Activated T-helper 2 cell treated with anti-CD3 and anti-CD28 coated beads, Interferon-gamma antibody, Interleukin-2, Interleukin-4, amounts not matched to agents 10 μg/mL and 5 μg/mL and 100 μg/mL, durations not matched to agents 14 hours and 24 hours and 36 hours (primary cell): ENCODE measurements at places on chromosomes 12 and 14. TPM values are rescaled to one million over a fixed set of nuclear protein-coding genes. Genes with fewer than 3 reads are reported as not detected.
A peak's percentile ranks its signal among the peaks of the same experiment; 100 is the strongest.

Gene NRXN3
- total RNA-seq: 0.07 TPM in 1 of 2 replicates, not detected in the other

Gene ALDH1L2
- 1.0 and 1.4 TPM in 2 replicates for total RNA-seq

Gene RFLNA
- total RNA-seq: not detected in 2 replicates

Gene DEGS2
- total RNA-seq: 0.16 and 0.41 TPM in 2 replicates

Gene TEX22
- total RNA-seq: 4.7 and 5.0 TPM in 2 replicates

Gene NGB
- total RNA-seq: not detected in 2 replicates

Gene OR4K2
- total RNA-seq: not detected in 2 replicates

Gene CPNE6
- not detected in 2 replicates for total RNA-seq

Gene LUM
- not detected in 2 replicates for total RNA-seq

GRCh38 chr12:1890119-1890703 is 28.2 kb downstream of the CACNA2D4 start:
- no peak overlapping the region for H3K4me3 ChIP-seq
- H3K27ac ChIP-seq: no peak overlapping the region
- H3K36me3 ChIP-seq: no peaks in the 10 kb centered on the region

DNA sequence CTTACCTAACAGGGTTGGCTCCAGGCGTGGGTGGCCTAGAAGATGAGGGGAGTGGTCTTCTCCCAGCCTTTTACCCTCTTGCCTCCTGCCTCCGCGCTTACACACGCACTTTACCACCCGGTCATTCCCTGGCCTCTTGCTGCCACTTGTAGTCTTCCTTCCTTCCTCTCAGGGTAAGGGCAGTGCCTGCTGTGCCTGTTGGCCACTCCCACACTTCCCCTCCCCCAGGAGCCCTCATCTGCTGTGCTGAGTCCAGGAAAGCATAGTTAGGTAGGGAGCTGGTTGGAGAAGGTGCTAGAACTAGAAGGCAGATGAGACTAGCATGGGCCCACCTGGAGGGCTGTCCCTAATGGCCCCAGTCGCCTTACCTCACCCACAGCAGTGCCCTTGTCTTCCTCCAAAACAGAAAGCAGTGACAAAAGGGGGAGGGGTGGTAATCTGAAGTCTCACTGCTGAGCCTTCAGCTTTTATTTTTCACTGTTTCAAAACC is 54.3 kb upstream of the SRSF5 start:
- peak overlapping the region; percentile 9 for H3K4me3 ChIP-seq
- no peak for DNase-seq
- H3K4me1 ChIP-seq: peaks cover 62% of the 10 kb centered on the region
- peaks cover 78% of the 10 kb centered on the region for H3K36me3 ChIP-seq

- H3K36me3 ChIP-seq: peaks cover 3% of the 10 kb centered on the region
- H3K4me1 ChIP-seq: peaks cover 52% of the 10 kb centered on the region
- H3K27me3 ChIP-seq: no peaks in the 10 kb centered on the region
These were observed 23.0 kb upstream of the BATF start for GRCh38 chr14:75499084-75499875.

DNA sequence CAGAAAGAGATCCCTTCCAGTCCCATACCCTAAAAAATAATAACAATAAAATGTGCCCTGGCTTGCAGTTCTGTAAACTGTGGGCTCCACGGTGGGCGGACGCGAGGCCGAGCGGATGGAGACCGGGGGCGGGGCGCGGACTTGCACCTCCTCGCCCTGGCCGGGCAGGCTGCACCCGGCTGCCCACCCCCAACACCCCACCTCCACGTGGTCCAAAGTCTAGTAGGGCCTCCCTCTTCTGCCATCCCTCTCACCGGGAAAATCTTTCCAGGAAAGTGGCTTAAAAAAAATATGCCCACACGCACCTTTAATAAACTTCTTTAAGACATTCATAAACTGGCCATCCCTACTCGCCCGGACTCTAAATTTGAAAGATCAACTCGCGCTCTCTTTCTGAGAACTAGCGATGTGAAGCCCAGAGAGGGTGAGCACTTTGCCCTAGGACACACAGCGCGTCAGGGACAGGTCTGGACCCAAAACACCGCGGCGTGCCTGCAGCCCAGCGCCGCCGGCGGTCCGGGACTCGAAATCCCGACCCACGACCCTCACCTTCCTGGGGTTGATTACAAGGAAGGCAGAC is 1.9 kb upstream of the BCL11B start:
- peaks cover 12% of the 10 kb centered on the region for H3K36me3 ChIP-seq
- peaks cover 29% of the 10 kb centered on the region for H3K4me1 ChIP-seq
- no peak for DNase-seq
- H3K27me3 ChIP-seq: peaks cover 22% of the 10 kb centered on the region
- peak overlapping the region; percentile 85 for H3K27ac ChIP-seq

DNA sequence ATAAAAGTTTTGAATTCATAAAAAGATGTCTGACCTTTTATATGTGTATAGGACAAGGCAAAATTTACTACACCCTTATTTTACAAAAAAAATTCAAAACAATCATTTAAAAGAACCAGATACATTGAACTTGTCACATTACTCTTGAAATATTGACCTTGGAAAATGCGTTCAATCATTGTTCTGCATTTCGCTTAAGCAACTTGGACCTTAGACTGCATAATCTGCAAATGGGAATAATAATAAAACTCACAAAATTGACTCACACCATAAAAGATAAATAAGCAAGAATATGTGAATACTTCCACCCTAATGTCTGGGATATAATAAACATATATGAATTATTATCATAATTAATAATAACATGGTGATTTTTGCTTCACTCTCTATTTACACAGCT is 69.4 kb upstream of the PTPRB start:
- no peak overlapping the region for H3K4me3 ChIP-seq
- no peak overlapping the region for H3K27ac ChIP-seq
- H3K27me3 ChIP-seq: peaks cover 3% of the 10 kb centered on the region
- no peaks in the 10 kb centered on the region for H3K4me1 ChIP-seq
- H3K36me3 ChIP-seq: no peaks in the 10 kb centered on the region

- no peaks in the 10 kb centered on the region for H3K4me1 ChIP-seq
- no peak overlapping the region for H3K4me3 ChIP-seq
- DNase-seq: no peak
- H3K27me3 ChIP-seq: no peaks in the 10 kb centered on the region
- no peak overlapping the region for H3K27ac ChIP-seq
These were observed 545.6 kb downstream of the SNAPC1 start for GRCh38 chr14:62307844-62308243.

DNA sequence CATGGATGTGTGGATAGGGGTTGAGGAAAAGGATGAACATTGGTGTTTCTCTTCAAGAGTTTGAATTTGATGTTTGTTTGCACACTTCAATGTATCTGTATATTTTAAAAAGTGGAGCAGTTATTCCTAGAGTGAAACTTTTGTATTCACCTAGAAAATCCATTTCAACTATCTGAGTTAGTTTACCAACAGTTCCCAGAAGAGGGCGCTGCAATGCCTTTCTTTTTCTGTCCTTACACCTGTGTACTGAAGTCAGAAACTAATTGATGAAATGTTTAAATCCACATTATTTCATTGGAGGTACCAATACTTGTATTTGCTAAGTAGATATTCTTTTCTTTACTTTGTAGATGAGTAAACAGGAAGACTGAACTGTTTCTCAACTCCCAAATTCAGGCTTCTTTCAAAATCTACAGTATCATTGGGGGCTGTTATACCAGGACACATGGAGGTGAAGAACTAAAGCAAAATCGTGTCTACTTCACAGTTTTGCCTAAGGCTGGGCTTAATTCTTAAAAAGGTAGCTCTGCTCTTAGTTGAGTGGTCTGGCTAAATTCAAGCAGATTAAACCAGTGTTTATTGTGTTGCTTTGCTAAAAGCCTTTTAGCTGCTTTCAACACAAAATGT is 26.6 kb upstream of the KLRB1 start:
- H3K4me3 ChIP-seq: no peak overlapping the region
- peaks cover 43% of the 10 kb centered on the region for H3K4me1 ChIP-seq
- H3K36me3 ChIP-seq: peaks cover 21% of the 10 kb centered on the region
- peak overlapping the region; percentile 13 for H3K27ac ChIP-seq

GRCh38 chr12:104669089-104669721 is 212.5 kb downstream of the CHST11 start:
- peak overlapping the region; percentile 14 for H3K27ac ChIP-seq
- H3K27me3 ChIP-seq: no peaks in the 10 kb centered on the region
- no peak overlapping the region for H3K4me3 ChIP-seq
- no peak for DNase-seq
- H3K36me3 ChIP-seq: peaks cover 20% of the 10 kb centered on the region
- peaks cover 64% of the 10 kb centered on the region for H3K4me1 ChIP-seq

GRCh38 chr14:69049675-69050074 is 70.6 kb upstream of the ACTN1 start:
- H3K4me1 ChIP-seq: no peaks in the 10 kb centered on the region
- no peak overlapping the region for H3K4me3 ChIP-seq
- H3K36me3 ChIP-seq: peaks cover 13% of the 10 kb centered on the region
- no peak overlapping the region for H3K27ac ChIP-seq
- DNase-seq: no peak

- peak overlapping the region; percentile 97 for H3K27ac ChIP-seq
These were observed 749 bp downstream of the AKAP3 start for GRCh38 chr12:4648104-4648500.

DNA sequence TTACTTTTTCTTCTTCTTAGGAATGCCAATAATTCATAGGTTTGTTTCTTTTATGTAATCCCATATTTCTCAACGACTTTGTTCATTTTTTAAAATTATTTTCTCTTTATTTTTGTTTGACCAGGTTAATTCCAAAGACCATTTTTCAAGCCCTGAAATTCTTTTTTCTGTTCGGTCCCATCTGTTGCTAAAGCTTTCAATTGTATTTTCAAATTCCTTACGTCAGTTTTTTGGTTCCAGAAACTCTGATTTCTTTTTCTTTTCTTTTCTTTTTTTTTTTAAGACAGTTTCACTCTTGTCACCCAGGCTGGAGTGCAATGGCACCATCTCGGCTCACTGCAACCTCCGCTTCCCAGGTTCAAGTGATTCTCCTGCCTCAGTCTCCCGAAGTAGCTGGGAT is 27.6 kb downstream of the RAB3IP start:
- no peak for DNase-seq
- no peak overlapping the region for H3K27ac ChIP-seq
- H3K4me3 ChIP-seq: no peak overlapping the region
- H3K36me3 ChIP-seq: peaks cover 70% of the 10 kb centered on the region
- H3K4me1 ChIP-seq: no peaks in the 10 kb centered on the region

- H3K4me3 ChIP-seq: no peak overlapping the region
- peaks cover 1% of the 10 kb centered on the region for H3K27me3 ChIP-seq
- H3K27ac ChIP-seq: no peak overlapping the region
- H3K4me1 ChIP-seq: peaks cover 5% of the 10 kb centered on the region
These were observed 30.5 kb upstream of the CCND2 start for GRCh38 chr12:4243091-4243490.

- DNase-seq: no peak
- peaks cover 9% of the 10 kb centered on the region for H3K4me1 ChIP-seq
- peaks cover 36% of the 10 kb centered on the region for H3K27me3 ChIP-seq
- H3K27ac ChIP-seq: no peak within 1 kb of the TSS
These were observed at the start of gene MGP for GRCh38 chr12:14885718-14886221. Gene MGP (minus strand): TSS chr12:14885854. CDS start chr12:14885791, 63 bp downstream.

GRCh38 chr12:5430641-5431603 is 986 bp upstream of the NTF3 start:
- H3K4me3 ChIP-seq: no peak overlapping the region
- no peaks in the 10 kb centered on the region for H3K4me1 ChIP-seq
- H3K27me3 ChIP-seq: peaks cover 55% of the 10 kb centered on the region
- no peak for DNase-seq
- no peaks in the 10 kb centered on the region for H3K36me3 ChIP-seq

- no peaks in the 10 kb centered on the region for H3K36me3 ChIP-seq
- peaks cover 11% of the 10 kb centered on the region for H3K27me3 ChIP-seq
- no peak overlapping the region for H3K4me3 ChIP-seq
- H3K4me1 ChIP-seq: peaks cover 23% of the 10 kb centered on the region
- DNase-seq: no peak
- H3K27ac ChIP-seq: no peak overlapping the region
These were observed 1.2 kb downstream of the REM2 start for GRCh38 chr14:22884076-22884737.

- no peak for DNase-seq
- no peak overlapping the region for H3K4me3 ChIP-seq
- no peaks in the 10 kb centered on the region for H3K36me3 ChIP-seq
- no peak overlapping the region for H3K27ac ChIP-seq
- peaks cover 2% of the 10 kb centered on the region for H3K4me1 ChIP-seq
These were observed 344.0 kb downstream of the DPF3 start for GRCh38 chr14:72549854-72550253.

DNA sequence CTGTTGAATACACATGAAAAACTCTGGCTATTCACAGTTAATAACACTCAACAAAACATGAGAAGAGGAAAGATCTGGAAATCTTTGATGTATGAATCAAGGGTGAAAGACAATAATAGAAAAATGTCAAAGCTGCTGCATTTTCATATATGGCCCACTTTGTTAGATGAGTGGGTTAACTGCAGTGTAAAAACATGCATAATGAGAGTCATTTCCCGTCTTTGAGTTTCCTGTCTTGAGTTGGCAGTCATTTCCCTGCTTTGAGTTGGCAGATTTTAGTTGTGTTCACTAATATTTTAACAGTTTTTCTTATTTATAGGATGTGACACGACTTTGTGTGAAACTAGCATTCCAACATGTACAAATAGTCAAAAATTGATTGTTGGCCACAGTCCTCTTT is 87.9 kb upstream of the PTPRQ start:
- H3K4me3 ChIP-seq: no peak overlapping the region
- no peaks in the 10 kb centered on the region for H3K27me3 ChIP-seq
- no peak for DNase-seq
- H3K4me1 ChIP-seq: no peaks in the 10 kb centered on the region
- H3K27ac ChIP-seq: no peak overlapping the region

DNA sequence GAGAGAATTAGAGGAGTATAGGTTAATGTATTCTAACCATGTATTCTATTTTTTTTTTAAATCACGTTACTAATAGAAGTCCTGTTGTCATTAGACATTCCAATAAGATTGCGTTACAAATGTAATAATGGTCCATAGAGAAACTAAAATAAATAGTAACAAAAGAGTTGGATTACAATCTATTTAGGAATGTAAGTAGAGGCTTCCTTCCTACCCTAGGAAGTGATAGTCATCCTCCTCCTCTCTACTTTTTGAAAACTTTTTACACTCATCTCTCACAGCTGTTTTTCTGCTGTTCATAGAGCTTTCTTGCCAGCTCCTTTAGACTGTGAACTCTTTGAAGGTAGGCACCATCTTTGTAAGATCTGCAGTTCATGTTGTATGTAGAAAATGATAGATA is 23.6 kb downstream of the TRHDE start:
- no peaks in the 10 kb centered on the region for H3K36me3 ChIP-seq
- no peak overlapping the region for H3K27ac ChIP-seq
- H3K4me1 ChIP-seq: no peaks in the 10 kb centered on the region
- no peak overlapping the region for H3K4me3 ChIP-seq

GRCh38 chr12:59115995-59116394 is 195.7 kb upstream of the LRIG3 start:
- no peak overlapping the region for H3K27ac ChIP-seq
- H3K4me1 ChIP-seq: no peaks in the 10 kb centered on the region
- H3K36me3 ChIP-seq: no peaks in the 10 kb centered on the region
- no peaks in the 10 kb centered on the region for H3K27me3 ChIP-seq
- DNase-seq: no peak

DNA sequence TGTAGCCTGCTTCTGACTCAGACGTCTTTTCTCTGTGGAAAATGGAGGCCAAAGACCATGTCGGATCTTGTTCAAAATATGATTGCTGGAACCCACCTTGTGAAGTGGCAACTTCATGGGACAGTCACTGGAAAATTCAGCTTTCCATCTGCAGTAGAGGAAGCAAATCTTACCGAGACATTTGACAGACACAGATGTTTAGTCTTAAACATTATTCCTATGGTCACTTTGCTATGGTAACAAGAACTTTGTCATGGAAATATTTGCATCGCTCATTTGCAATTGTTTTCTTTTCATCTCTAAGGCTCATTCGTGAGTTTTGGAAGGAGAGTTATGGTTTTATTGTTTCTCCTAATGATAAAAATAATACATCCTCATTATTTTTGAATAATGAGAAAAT is 98.3 kb upstream of the HIF1A start:
- DNase-seq: no peak
- H3K4me1 ChIP-seq: peaks cover 47% of the 10 kb centered on the region
- peaks cover 4% of the 10 kb centered on the region for H3K36me3 ChIP-seq
